T-helper 22 cell (primary cell): ENCODE measurements at places on chromosomes 7 and 10.

- no peak for DNase-seq
Measured at GRCh38 chr7:52143219-52143618, 826.6 kb upstream of the COBL start.

GRCh38 chr10:132632851-132633684, 95.5 kb downstream of the INPP5A start:
- no peak for DNase-seq

GRCh38 chr10:14556285-14556956, 218.3 kb downstream of the FAM107B start:
- peak; percentile 29 for DNase-seq

DNA sequence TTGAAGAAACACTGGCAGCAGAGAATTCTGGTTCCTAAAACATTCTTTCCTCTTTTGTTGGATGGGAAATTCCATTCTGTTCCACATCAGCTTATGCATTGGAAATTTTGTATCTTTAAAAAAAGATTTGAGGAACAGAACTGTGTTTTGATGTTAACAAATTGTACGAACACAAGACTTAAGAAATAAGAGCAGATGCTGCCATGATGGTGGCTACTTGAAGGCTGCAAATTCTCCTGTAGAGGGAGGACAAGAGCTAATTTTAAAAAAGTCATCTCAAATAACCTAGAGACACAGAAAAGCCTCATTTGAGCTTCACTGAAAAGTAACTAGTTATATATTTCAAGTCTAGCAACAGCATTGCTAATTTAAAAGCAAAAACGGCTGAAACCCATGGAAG, 29.8 kb downstream of the NDUFB2 start:
- no peak for DNase-seq

- no peak for DNase-seq
Measured at GRCh38 chr10:128823201-128823600, 643.8 kb upstream of the MGMT start.

- DNase-seq = no peak
Measured at GRCh38 chr7:132443761-132444520, 132.3 kb downstream of the PLXNA4 start.

- DNase-seq = no peak
Measured at GRCh38 chr7:152617056-152617455, 58.9 kb downstream of the XRCC2 start.

DNA sequence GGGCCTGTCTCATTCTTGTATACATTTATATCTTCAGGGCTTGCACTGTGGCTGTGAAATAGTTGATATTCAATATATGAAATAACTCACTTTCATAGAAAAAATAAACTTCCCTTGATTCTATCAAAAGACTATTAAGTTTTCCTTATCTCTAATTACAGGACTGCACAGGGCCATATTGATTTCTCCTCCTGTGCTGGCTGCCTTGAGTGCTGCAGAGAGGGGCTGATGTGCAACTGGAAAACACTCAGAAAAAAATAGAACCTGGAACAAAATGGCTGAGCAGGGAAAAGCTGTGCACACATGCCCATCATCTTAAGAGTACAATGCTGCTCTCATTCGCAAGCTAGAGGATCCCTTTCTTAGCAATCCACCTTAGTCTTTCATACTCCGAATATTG, 5.9 kb upstream of the HDAC9 start:
- DNase-seq = no peak

- DNase-seq = no peak
Measured at GRCh38 chr7:152354061-152354460, 81.7 kb downstream of the KMT2C start.

DNA sequence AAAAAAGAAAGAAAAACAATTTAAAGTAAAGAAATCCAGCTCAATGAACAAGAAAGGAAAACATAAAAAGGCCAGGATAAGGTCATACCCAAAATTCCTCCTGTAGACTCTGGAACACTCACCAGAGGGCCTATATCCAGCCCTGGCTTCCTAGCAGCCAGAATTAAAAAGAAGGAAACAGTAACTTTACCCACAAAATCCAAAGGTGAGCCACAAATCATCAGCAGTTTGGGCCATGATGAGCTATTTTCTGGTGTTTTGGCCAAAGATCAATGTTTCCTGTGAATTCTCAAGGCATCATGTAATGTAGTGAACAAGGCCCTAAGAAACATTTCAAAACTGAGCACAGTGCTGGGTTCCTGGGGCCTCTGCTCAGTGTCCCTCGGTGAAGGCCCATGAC, 87.8 kb downstream of the LARP4B start:
- DNase-seq = no peak

GRCh38 chr7:131501422-131501821, 55.0 kb downstream of the PODXL start:
- no peak for DNase-seq

DNA sequence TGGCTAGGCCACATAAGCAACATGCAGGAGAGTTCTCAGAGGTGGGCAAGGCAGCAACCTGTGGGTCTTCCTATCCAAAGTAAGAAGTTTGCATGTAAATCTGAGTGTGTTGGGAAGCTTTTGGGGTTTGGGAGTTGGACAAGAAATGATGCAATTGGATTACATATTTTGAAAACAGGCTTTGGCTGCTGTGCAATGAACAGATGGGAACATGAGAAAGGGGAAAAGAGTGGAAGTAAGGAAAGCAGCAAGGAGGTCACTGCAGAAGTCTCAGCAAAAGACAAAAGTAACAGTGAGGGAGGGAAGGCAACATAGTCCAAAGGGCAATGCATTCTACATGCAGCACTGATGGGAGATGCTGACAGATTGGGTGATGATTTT, 61.1 kb upstream of the C10orf90 start:
- DNase-seq = no peak

DNA sequence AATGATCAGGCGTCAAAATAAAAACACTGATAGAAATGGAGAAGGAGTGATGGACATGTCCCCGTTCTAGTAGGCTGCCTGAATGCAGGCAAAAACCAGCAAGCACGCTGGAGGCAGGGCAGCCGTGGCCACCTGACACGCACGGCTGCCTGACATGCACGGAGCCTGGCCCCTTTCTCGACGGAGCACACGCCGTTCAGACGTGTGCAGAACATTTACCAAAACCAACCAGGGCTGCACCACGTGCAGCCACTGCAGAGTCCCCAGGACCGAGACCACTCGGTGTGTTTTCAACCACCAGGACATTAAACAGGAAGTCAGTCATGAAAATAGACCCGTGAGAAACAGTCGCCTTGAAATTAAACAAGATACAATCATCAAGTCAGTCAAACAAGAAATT, 61.9 kb upstream of the NKX6-2 start:
- DNase-seq = no peak

DNA sequence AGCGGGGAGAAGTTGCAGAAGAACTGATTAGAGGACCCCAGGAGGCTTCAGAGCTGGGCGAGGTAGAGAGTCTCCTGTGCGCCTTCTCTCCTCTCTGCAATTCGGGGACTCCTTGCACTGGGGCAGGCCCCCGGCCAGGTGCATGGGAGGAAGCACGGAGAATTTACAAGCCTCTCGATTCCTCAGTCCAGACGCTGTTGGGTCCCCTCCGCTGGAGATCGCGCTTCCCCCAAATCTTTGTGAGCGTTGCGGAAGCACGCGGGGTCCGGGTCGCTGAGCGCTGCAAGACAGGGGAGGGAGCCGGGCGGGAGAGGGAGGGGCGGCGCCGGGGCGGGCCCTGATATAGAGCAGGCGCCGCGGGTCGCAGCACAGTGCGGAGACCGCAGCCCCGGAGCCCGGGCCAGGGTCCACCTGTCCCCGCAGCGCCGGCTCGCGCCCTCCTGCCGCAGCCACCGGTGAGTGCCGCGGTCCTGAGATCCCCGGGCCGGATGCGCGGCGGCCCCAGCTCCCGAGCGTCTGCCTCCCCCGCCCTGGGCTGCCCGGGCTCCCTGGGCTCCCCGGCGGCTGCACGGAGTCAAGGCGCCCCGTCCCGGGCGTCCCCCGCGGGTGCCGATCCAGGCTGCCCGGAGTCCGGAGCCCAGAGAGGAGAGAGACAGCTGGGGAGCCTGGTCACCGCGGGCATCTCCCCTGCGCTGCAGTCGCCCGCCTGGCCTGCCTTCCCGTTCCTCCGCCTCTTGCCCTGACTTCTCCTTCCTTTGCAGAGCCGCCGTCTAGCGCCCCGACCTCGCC, at the start of gene PLAU:
Gene PLAU (plus strand): TSS at position 369 of the 789 bp plus-strand sequence. CDS start 424 bp downstream, outside the sequence.
- peak; percentile 17 for DNase-seq

- no peak for DNase-seq
Measured at GRCh38 chr7:124752310-124752709, 13.3 kb downstream of the GPR37 start.

DNA sequence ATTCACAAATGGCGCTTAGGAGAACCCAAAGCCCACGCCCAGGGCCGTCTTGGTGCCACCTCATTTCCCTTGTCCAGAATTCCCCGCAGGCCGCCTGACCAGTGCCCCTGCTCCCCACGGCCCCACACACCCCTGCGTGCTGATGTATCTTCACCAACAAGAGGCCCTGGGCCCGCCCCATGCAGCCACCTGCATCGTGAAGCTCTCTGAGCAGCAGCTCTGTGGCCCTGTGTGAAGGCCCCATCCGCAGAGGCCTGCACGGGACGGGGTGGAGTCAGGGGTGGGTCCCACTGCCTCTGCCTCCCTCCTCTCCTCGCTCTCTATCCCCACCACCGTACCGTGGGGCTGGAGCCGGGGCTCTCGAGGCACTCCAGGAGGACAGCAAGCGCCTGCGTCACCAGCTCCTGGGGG, 14.7 kb downstream of the BRAT1 start:
- no peak for DNase-seq

GRCh38 chr10:97648562-97649404, 8.3 kb downstream of the PI4K2A start:
- peak; percentile 6 for DNase-seq

DNA sequence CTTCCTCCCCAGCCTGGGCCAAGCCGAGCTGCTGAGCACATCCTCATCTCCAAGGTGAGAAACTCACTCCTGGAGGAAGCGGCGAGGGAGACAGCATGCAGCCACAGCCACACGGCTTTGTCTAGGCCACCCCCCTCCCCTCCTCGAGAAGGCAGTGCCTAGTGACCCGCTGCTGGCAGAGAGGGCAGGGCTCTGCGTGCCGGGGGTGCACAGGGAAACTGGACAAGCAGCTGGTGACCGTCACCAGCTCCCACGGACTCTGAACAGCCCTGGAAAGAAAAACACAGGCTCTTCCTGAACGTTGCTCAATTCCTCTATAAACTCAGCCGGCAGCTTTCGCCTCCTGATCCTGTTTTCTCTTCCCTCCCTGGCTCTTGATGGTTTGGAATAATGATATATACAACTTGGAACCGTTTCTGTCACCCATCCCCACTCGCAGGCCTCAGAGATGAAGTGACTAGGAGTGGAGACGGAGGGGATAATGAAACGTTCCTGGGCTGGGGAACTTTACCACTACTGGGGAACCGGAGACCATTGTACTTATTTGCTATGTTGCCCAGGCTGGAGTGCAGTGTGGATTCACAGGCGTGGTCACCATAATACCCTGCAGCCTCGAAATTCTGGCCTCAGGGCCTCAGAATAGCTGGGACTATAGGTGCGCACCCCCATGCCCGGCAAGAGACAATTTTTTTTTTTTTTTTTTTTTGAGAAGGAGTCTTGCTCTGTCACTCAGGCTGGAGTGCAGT, 19.3 kb downstream of the PAPOLB start:
- DNase-seq = no peak

GRCh38 chr7:24444666-24445440, 128.4 kb upstream of the PALS2 start:
- DNase-seq = no peak

- no peak for DNase-seq
Measured at GRCh38 chr7:85164376-85164775, 22.5 kb downstream of the SEMA3D start.

GRCh38 chr7:39384386-39384785, 181.8 kb upstream of the YAE1 start:
- DNase-seq = no peak

DNA sequence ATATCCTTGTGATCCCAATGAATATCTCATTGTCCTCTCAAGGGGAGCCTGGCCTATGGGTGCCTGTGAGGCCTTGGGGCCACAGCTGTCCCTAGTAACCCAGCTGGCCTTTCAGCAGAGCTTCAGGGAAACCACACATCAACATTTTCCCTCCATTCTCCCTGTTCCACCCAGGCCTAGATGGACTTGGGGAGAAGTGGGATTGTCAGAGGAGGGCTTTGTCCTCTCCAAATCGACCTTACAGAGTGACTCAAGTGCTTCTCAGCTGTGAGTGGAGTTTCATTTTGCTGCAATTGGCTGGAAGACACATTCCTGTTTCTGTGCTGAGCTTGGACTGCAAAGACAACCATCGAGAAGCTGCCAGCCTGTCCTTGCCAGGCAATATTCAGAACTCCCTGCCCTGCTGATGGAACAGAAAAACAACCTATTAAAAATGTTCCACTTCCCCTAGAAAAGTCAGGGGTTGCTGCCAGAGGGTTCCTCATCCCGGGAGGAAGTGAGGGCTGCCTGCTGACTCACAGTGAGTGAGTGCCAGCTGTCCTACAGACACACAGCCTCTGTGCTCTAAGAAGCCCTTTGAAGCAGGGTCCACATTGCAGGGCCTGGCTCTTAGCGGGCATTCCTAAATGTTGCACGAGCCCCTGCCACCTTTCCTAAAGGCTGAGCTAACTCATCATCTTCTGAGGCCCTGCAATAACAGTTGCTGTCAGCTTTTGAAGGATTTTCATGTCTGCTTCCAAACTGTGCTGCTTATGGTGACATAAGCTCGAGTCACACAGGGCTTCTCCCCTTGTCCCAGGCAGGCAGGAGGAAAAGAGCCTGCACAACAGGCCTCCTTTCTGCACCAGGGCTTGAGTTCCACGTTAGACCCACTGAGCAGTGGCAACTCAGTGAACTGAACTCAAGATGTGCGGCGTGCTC, 20.5 kb downstream of the STRA8 start:
- no peak for DNase-seq

- DNase-seq = no peak
Measured at GRCh38 chr7:142017451-142017850, 21.8 kb downstream of the MGAM start.

DNA sequence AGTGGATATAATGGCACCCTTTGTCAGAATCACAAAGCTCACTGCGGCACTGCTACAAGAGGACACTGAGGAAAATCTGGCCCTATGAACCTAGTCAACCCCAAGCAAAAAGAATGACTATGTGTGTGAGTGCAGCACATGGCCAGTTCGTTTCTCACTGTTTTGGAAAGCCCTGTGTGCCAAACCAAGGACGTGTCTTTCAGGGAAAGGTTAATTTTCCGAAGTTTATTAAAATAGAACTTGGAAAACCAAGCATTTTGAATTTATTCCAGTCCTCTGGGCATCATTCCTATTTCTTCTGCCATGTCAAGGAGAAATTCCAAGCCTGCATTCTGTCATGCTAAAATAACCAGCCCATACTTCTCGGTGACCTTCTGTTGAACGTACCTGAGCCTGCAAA, 471.8 kb downstream of the PLXDC2 start:
- DNase-seq = no peak
